Daoy (cell line): ENCODE measurements at places on chromosomes 12 and 14. TPM values are rescaled to one million over a fixed set of nuclear protein-coding genes. Genes with fewer than 3 reads are reported as not detected.

PTPN21 gene
- 4.8 and 7.7 TPM in 2 replicates for total RNA-seq

PTPRR gene
- 3.5 and 6.8 TPM in 2 replicates for total RNA-seq

SLC39A2 gene
- not detected in 2 replicates for total RNA-seq

CACNA2D4 gene
- total RNA-seq = 0.74 TPM in 1 of 2 replicates, not detected in the other

SEL1L gene
- 32.6 and 32.7 TPM in 2 replicates for total RNA-seq

MYH6 gene
- not detected in 2 replicates for total RNA-seq

PRR4 gene
- total RNA-seq = 0.74 TPM in 1 of 2 replicates, not detected in the other

IGFBP6 gene
- total RNA-seq = 53.5 and 68.5 TPM in 2 replicates

VASH1 gene
- total RNA-seq = 2.7 and 2.9 TPM in 2 replicates

GLS2 gene
- 5.4 TPM in 1 of 2 replicates, not detected in the other for total RNA-seq

ACSS3 gene
- total RNA-seq = 4.2 and 7.0 TPM in 2 replicates

TCL1B gene
- 0.11 and 0.42 TPM in 2 replicates for total RNA-seq

DNAH10 gene
- 0.06 TPM in 1 of 2 replicates, not detected in the other for total RNA-seq

OTX2 gene
- 2.5 and 4.5 TPM in 2 replicates for total RNA-seq

IQSEC3 gene
- total RNA-seq = 0.06 and 0.15 TPM in 2 replicates

KRT74 gene
- not detected in 2 replicates for total RNA-seq

COX8C gene
- total RNA-seq = not detected in 2 replicates

CLEC4A gene
- total RNA-seq = 0.42 TPM in 1 of 2 replicates, not detected in the other

AREL1 gene
- 24.6 and 27.9 TPM in 2 replicates for total RNA-seq

KRT75 gene
- 1.1 and 2.7 TPM in 2 replicates for total RNA-seq

DERA gene
- 50.6 and 54.6 TPM in 2 replicates for total RNA-seq

TNS2 gene
- 7.0 and 8.2 TPM in 2 replicates for total RNA-seq

IFT81 gene
- total RNA-seq = 8.9 and 12.2 TPM in 2 replicates

MED13L gene
- 31.6 and 36.2 TPM in 2 replicates for total RNA-seq

LAG3 gene
- 0.33 TPM in 1 of 2 replicates, not detected in the other for total RNA-seq

MAPKAPK5 gene
- total RNA-seq = 68.7 and 78.8 TPM in 2 replicates

REP15 gene
- 1.8 TPM in 1 of 2 replicates, not detected in the other for total RNA-seq

GZMB gene
- total RNA-seq = not detected in 2 replicates

HNRNPC gene
- 1,331 and 1,352 TPM in 2 replicates for total RNA-seq

KRT82 gene
- not detected in 2 replicates for total RNA-seq

FKBP3 gene
- total RNA-seq = 47.0 and 64.6 TPM in 2 replicates

GLI1 gene
- total RNA-seq = 0.57 and 2.1 TPM in 2 replicates

CD163L1 gene
- total RNA-seq = 2.9 and 21.4 TPM in 2 replicates

DBX2 gene
- not detected in 2 replicates for total RNA-seq

KIF26A gene
- total RNA-seq = 1.7 and 1.8 TPM in 2 replicates

VPS29 gene
- 71.2 and 93.4 TPM in 2 replicates for total RNA-seq

LTB4R gene
- 2.5 and 6.3 TPM in 2 replicates for total RNA-seq

OR4E2 gene
- not detected in 2 replicates for total RNA-seq

LGR5 gene
- total RNA-seq = not detected in 2 replicates

INHBC gene
- not detected in 2 replicates for total RNA-seq

KLRG1 gene
- total RNA-seq = 0.12 and 0.69 TPM in 2 replicates

A2ML1 gene
- total RNA-seq = not detected in 2 replicates

OVCH1 gene
- not detected in 2 replicates for total RNA-seq

SRRM4 gene
- total RNA-seq = 0.03 TPM in 1 of 2 replicates, not detected in the other

BHLHE41 gene
- total RNA-seq = 25.3 and 29.1 TPM in 2 replicates

KCNH3 gene
- 0.40 TPM in 1 of 2 replicates, not detected in the other for total RNA-seq

MYO1A gene
- total RNA-seq = not detected in 2 replicates

LBHD2 gene
- total RNA-seq = not detected in 2 replicates

LRRC74A gene
- total RNA-seq = not detected in 2 replicates

C12orf75 gene
- 89.1 and 103 TPM in 2 replicates for total RNA-seq

THAP2 gene
- 2.6 and 7.1 TPM in 2 replicates for total RNA-seq

GPR68 gene
- 10.1 and 11.6 TPM in 2 replicates for total RNA-seq

C12orf60 gene
- total RNA-seq = 1.5 and 4.5 TPM in 2 replicates

CCDC177 gene
- not detected in 2 replicates for total RNA-seq

CMTM5 gene
- total RNA-seq = not detected in 2 replicates
